ENCODE measurements at places on chromosomes 5 and 9.
A peak's percentile ranks its signal among the peaks of the same experiment; 100 is the strongest.

DNA sequence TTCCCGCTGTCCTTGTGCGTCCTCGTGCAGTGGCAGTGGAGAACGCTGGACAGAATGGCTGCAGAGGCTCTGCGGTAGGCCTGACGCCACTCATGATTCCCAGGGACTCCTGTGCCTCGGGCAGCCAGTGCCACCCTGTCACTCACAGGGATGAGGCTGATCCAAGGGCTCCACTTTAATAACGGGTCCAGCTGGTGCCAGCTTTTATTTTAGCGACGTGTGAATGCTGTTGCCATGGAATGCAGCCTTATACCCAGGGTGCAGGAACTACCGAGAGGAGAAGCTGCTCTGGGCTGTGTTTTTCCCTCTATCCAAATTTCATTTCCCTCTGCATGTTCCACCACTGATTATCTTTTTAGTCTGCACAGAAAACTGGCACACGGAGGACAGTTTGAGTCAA, 15.8 kb upstream of the NTNG2 start:
- no peak for DNase-seq

DNA sequence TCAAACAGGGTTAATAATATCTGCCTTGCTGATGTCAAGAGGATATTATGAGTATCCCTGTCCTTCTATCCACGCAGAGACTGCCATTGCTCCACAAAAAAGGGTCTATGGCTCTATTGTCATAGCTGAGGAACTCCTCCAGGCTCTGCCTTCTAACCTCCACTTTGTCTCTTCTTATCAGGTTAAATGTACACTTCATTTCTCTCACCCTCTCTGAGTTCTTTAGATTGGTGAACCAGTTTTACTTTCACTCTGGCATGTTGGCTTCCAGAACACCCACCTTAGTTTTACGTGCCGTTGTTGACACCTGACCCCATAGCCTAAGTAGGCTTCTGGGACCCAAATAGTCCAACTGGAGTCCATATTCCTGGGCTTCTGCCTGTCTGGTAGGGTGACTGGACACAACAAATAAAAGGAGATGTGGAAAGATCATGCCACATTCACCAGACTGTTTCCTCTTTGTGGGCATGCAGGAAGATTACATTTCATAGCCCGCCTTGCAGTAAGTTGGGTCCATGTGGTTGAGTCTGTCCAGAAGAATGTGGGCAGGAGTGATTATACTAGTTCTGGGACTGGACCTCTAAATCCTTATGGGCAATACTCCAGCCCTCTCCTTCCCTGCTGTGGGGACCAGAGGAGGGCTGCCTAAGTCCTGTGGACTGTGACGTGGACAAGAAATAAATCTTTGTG, 350.4 kb upstream of the CLINT1 start:
- DNase-seq = no peak

- DNase-seq = no peak
These were observed 1.9 kb upstream of the IDNK start for GRCh38 chr9:83620841-83621636.

DNA sequence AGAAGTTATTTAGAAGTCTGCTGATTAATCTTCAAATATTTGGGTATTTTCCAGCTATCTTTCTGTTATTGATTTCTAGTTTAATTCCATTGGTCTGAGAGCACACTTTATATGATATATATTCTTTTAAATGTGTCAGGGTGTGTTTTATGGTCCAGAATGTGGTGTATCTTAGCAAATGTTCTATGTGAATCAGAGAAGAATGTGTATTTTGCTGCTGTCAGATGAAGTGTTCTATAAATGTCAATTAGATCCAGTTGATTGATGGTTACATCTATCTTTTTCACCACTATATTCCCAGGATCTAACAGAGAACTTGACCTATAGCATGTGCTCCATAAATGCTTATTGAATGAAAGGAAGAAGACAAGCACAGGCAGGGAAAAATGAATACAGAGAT, 17.5 kb upstream of the ERAP1 start:
- no peak for DNase-seq

DNA sequence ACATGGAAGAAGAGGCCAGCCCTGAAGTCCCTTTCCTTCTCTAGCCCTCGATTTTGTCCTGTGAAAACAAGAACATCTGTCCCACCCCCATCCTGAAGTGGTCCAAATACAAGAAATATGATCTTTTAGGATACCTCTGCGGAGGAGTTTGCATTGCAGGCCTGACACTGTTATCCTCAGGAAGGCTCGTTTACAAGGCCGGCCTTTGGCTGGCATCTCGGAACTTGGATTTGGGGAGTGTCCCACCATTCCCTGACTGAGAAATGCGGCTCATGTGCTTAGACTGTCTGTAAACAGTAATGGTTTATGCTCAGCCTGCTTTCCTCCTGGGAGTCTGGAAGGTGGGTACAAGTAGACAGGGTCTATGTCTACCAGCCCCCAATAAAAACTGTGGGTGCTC, 26.4 kb downstream of the WHRN start:
- DNase-seq = no peak

DNA sequence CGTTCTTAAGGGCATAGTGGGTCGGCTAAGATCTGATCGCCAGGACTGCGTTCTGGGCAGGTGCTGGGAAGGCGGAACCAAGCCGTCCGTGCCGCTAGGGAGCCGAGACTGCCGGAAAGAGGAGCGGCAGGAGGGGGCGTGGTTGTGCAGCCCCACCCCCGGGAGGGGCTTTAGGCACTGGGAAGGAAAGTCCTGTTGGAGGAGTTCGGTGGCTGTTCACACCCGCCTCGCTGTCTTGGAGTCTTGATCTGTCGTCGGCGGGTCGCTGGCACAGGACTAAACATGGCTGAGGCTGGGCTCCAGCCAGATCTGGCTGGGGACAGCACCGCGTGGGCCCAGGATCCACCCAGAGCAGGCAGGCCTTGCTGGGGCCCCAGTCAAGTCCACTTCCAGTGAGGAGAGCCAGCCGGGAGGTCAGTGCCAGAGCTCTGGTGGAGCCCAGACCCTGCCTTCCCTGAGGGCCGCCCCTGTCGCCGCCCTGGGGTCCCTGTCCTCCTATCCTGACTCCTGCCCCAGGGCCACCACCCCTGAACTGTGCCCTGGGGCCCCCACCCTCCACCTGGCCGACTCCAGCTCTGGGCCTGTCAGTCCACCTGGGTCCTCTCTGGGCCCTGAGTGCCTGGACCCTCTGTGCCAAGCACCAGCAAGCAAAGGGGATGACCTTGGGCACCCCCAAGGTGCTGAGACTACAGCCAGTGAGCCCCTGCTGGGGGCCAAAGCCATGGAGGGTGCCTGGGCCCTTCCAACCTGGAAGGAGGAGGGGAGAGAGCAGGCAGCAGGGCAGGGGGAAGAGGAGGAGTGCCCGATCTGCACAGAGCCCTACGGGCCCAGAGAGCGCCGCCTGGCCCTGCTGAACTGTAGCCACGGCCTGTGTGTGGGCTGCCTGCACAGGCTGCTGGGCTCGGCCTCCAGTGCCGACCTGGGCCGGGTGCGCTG, 4.5 kb downstream of the RNF208 start:
- DNase-seq = no peak

DNA sequence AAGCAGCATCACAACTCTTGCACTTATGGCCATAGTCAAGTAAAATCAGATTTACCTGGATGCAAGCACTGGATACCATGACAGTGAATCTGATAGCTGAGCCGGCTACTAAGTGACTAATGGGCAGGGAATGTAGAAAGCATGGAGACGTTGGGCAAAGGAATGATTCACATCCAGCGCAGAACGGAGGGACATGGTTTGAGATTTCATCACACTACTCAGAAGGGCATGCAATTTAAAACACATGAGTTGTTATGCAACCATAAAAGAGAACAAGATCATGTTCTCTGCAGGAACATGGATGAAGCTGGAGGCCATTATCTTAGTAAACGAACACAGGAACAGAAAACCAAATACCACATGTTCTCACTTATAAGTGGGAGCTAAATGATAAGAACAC, 169.1 kb upstream of the PIK3R1 start:
- DNase-seq = peak; percentile 98

DNA sequence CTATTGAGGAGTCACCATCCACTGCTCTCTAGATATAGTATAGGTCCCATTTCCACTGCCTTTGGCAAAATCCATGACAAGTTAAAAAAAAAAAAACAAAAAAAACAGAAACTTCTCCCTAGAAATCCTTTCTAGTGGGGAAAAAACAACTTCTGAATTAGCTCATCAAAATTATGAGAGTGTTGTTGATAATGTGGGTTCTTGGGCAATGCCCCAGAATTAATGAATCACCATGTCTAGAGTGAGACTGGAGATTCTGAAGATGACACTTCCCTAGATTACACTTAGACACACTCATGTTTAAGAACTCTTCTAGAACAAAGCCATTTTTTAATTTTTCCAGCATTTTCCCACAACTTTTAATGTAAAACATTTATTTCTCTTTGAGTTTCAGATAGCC, 728.0 kb upstream of the C9orf72 start:
- DNase-seq = no peak

DNA sequence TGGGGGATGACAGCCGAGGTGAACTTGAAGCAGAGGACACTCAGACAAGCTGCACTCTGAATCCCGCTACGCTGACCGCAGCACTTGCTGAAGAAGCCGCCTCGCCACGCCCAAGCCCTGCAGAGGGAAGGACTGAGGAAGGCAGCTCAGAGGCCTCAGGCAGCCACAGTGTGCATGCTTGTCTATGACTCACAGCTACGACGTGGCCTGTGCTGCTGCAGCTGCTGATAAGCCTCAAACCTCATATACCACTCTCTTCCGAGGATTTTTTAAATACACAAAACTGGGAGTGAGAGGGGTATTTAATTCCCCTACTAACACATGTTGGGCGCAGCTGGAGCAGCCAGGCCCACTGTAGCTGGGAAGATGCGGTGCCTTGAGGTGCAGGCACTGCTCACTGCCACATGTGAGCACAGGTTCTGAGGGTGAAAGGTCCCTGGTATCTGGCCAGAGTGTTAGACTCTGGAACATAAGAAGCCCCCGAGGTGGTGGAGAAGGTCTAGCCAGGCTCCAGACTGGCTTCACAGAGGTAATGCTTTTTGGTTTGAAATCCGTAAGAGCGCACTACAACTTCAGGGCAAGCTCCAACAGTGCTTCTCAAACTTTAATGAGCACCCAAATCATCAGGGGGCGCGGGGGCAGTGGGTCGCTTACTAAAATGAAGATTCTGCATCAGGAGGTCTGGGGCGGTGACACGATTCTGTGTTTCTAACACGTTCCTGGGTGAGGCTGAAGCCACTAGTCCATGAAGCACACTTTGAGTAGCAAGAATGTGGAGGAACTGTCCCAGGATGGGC, 196.8 kb downstream of the AUH start:
- peak; percentile 70 for DNase-seq

DNA sequence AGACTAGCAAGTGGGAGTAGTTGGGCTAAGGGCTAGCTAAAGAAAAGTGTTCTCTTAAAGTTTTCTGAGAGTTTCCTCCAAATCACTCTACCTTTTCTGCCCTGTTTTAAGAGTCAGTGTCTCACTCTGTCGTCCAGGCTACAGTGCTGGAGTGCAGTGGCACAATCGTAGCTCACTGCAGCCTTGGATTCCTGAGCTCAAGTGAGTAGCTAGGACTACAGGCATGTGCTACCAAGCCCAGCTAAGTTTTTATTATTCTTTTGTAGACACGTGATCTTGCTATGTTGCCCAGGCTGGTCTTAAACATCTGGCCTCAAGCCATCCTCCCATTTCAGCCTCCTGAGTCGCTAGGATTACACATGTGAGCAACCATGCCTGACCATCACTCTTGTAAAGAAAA, 378.9 kb downstream of the CAAP1 start:
- DNase-seq = no peak

- DNase-seq = no peak
These were observed 30.6 kb upstream of the OBP2B start for GRCh38 chr9:133239533-133240090.

GRCh38 chr5:36610621-36611020, 4.2 kb downstream of the SLC1A3 start:
- no peak for DNase-seq
